Adrenal gland (tissue), 19 donors: ENCODE measurements at places on chromosomes 1 and 21. TPM values are rescaled to one million over a fixed set of nuclear protein-coding genes. Genes with fewer than 3 reads are reported as not detected.

TAGLN2 gene
- 42.3 TPM for total RNA-seq

CD1D gene
- 4.4 TPM for total RNA-seq

ALX3 gene
- not detected for total RNA-seq

DNA sequence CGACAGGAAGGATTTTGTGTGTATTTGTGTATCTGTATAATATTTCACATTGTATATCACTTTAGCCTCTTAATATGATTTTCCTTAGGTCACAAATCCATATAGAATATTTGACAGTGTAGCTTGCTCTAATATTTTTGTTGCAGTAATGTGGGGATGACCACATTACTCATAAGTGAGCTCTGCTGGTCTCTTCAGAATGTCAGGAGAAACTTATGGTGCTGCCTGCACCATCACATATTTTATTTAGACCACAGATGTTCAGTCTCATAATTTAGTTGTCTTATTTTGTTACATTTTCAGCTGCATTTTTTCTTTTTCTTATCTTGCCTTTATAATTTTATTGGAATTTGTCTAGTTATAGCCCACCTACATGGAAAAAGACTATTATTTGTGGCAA lies 205.3 kb downstream of the PBX1 start:
- H3K36me3 ChIP-seq = no peaks in the 10 kb centered on the region
- no peak for DNase-seq
- no peaks in the 10 kb centered on the region for H3K27me3 ChIP-seq
- H3K27ac ChIP-seq = no peak overlapping the region
- H3K4me1 ChIP-seq = peaks cover 3% of the 10 kb centered on the region
- H3K4me3 ChIP-seq = no peak overlapping the region

- no peak for DNase-seq
- H3K27ac ChIP-seq = no peak overlapping the region
- no peak overlapping the region for H3K4me3 ChIP-seq
- no peaks in the 10 kb centered on the region for H3K4me1 ChIP-seq
- no peaks in the 10 kb centered on the region for H3K27me3 ChIP-seq
These were observed 168.0 kb upstream of the RAB4A start for GRCh38 chr1:229102741-229103391.

- no peaks in the 10 kb centered on the region for H3K27me3 ChIP-seq
- H3K36me3 ChIP-seq = no peaks in the 10 kb centered on the region
- no peaks in the 10 kb centered on the region for H3K4me1 ChIP-seq
- no peak overlapping the region for H3K4me3 ChIP-seq
These were observed 77.7 kb upstream of the DIRAS3 start for GRCh38 chr1:68128157-68128556.

DNA sequence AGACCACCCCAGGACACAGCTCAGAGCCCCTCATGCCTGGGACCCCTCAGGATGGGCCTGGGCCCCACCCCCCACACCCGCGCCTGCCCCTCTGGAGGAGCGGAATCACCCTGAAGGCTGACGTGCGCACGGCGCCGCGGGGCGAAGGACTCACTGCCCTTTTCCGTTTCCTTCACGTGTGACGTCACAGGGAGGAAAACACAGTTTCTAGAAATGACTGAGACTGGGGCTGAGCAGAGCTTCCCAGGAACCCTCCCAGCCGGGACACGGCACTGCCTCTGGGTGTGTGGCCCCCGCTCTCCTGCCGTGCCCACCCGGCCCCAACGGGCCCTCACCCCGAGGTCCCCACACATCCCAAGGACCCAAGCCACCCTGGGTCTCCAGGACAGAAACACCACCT lies 5.4 kb upstream of the TNFRSF4 start:
- no peak for DNase-seq
- no peaks in the 10 kb centered on the region for H3K27me3 ChIP-seq
- peaks cover 69% of the 10 kb centered on the region for H3K36me3 ChIP-seq
- H3K4me1 ChIP-seq = peaks cover 8% of the 10 kb centered on the region

DNA sequence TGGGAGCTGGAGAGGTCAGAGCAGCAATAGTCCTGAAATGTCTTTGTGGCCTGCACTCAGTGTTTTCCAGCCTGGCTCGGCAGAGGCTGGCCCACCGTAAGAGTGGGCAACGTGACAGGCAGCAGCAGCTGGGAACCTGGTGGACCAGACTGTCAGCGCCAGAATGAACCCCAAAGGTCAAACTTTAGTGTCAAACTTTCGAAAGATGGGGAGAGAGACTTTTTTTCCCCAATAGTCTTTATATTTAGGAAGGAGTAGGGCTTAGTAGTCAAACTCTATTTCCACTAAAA lies 10.3 kb downstream of the BLACAT1 start:
- H3K27ac ChIP-seq = no peak overlapping the region
- DNase-seq = no peak
- no peak overlapping the region for H3K4me3 ChIP-seq
- H3K36me3 ChIP-seq = no peaks in the 10 kb centered on the region
- H3K27me3 ChIP-seq = no peaks in the 10 kb centered on the region

- no peaks in the 10 kb centered on the region for H3K27me3 ChIP-seq
- no peak for DNase-seq
- no peak overlapping the region for H3K27ac ChIP-seq
- peaks cover 31% of the 10 kb centered on the region for H3K4me1 ChIP-seq
- H3K4me3 ChIP-seq = no peak overlapping the region
- no peaks in the 10 kb centered on the region for H3K36me3 ChIP-seq
These were observed 61.0 kb downstream of the DNTTIP2 start for GRCh38 chr1:93817819-93818569.
